ENCODE measurements at places on chromosomes 4 and X.

DNA sequence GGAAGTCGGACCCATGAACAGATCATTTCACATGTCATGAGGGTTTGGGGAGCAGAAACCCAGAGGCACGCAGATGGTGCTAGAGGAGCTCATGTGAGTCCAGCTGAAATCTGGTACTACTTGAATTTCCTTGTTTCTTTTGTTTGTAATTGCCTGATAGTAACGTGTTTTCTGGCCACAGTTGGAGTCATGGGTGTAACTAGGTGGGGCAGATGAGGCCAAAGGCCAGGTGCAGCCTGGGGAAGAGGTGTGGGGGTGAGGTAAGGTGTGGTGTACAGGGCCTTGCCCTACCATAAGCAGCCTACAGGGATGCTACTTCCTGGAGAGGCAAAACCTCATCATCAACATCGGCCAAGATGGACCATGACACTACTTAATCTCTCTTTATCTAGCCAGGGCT, 271.4 kb downstream of the PTTG2 start:
- DNase-seq: no peak

DNA sequence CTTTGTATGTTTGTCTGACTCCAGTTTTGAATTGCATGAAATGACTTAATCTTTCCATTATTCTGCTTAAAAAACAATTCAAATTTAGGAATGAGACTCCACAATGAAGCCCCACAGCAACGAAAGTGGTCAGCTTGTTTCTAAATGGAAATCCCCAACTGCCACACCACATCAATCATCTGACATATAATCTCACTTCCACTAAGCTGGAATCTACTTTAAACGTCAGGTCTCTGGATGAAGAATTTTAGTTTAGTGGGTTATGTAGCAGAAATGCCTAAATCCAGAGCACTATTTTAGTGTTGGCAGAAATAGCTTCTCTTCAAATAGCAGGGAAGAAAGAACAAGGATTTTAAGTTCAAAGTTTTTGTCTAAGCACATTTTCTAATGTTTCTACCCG, 1.7 kb upstream of the BMP2K start:
- no peak for DNase-seq

DNA sequence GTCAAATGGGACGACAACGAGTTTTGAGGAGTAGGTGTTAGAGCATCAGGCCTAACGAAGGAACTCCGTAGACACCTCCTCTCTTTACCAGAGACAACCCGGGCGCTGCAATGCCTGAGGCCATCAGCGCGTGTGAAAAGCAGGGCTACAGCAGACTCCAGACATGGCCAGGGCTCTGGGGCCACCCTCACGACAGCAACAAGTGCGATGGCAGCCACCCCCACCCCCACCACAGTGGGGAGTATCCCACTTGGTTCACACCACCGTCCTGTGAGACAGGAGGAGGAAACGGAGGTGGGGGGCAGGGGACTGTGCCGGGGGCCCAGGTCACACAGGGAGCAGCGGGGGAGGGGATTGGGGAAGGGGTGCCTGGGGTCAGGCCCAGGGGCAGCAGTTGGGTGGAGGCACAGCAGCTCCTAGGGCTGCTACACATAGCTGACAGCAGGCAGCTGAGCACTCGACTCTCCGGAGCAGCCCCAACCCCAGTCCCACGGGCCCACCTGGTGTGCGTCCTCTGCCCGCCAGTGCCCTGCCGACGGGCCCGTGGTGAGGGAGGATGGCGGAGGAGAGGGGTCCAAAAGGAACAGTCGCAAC, 8.5 kb downstream of the LRPAP1 start:
- no peak for DNase-seq

DNA sequence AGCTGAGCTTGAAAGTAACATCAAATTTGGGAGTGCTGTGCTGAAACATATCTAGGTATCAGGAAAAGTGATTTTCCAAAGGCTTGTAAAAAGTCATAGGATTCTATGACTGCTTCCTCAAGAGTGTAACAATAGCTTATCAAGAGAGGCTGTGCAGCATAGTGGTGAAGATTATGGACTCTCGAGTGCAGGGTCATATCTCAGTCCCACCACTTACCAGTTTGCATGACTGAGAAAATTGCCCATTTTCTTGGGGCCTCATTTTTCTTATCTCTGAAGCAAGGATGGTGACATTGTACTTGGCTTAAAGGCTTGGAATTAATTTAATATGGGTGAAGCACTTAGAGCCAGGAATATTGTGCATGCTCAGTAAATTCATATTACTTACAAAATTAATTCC, 57.2 kb downstream of the AFF1 start:
- no peak for DNase-seq

DNA sequence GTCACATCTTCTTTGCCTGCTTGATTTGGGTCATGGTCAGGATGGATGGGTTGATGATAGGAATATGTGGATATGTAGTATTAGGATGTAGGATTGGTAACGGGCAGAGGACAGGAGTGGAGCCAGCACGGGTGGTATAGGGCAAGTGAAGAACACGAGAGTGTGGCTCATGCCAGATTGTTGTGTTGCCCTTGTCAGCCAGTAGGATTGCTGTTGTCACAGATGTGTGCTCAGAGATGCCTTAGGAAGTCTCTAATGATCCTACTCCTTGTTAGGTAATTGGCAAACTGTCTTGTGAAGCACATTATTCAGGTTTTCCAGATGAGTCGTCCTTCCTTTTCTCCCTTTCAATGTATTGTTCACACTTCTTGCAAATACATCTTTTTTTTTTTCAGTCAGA, 5.5 kb downstream of the ATP10D start:
- DNase-seq: no peak

DNA sequence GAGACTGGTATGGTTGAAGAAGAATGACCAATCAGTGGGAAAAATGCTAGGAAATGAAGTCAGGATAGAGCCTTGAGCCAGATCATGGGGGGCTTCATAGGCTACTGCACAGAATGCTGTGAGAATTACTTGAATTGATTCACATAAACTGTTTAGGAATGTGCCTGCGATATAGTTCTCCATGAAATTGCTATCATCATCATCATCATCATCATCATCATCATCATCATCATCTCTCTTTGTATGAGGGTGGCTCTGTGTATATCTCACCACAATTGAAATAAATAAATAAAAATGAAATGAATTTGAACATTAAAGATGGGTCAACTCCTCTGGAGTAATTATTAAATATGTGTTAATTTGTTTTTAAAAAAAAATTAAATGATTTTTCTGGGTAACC, 148.6 kb upstream of the LEF1 start:
- no peak for DNase-seq

- DNase-seq: no peak
Measured at GRCh38 chr4:85452058-85452731, 22.8 kb upstream of the ARHGAP24 start.

DNA sequence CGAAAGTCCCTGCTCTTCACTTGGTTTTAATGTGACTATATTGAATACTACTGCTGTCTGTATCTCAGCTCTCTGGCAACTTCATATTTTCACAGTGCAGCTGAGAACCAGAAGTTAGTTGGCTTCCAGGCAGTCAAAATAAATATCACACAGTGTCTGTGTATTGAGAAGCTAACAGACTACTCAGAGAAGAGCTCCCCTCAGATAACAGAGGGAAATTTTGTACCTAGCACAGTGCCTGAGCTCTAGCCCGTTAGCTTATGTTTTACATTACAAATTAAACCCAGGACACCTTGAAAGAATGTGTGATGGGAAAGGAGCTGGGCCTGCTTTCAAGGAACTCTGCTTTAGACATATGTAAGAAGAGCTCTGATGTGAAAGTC, 22.7 kb downstream of the JADE1 start:
- DNase-seq: no peak

- DNase-seq: no peak
Measured at GRCh38 chr4:86500527-86500926, 93.6 kb upstream of the PTPN13 start.

- DNase-seq: no peak
Measured at GRCh38 chr4:169922632-169923276, 103.4 kb downstream of the MFAP3L start.

- no peak for DNase-seq
Measured at GRCh38 chr4:171639540-171639939, 173.7 kb upstream of the GALNTL6 start.

- no peak for DNase-seq
Measured at GRCh38 chrX:72130762-72131250, 909 bp downstream of the RTL5 start.

DNA sequence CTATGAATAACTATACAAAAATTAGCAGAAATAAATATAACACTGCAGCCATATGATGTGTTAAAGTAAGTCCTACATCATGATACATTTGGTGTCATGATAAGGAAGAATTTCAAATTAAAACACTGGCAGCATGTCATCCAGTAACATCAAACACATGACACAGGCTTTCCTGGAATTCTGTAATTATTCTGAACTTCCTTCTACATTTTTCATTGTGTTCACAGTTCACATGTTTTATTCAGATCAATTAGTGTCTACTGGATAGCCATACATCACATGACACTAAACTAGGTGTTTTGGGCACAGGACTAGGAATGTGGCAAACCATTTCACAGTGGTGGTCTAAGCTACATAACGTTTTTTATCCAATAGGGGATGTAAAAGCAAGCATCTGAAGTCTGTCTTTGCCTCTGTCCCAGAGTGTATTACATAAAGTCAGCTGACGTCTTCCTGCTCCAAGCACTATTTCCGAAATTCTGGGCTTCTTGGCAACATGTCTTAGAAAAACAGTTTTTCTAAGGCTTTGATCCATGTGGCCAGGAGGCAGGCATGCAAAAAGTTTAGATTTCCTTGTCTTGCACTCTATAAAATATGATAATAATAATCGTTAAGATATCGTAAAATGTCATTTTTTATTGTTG, 707.9 kb downstream of the CENPC start:
- no peak for DNase-seq

DNA sequence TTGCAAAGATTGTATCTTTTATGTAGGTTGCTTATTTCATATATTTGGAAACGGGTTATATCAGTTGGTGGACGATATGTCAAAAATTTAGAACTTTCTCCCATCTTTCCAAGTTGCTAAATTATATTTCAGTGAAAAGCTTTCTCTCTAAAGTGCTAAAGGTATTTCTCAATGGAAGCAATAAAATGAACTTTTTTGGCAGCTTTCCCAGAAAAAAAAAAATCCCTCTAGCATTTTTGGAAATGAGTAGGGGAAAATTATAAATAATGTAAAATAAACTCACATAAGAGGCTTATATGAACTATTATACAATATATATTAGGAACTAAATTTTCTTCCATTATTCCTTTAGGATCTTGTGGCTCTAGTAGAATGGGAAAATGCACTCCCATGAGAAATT, 152.2 kb downstream of the GRID2 start:
- no peak for DNase-seq

- DNase-seq: no peak
Measured at GRCh38 chr4:151092488-151092887, 6.9 kb upstream of the RPS3A start.

DNA sequence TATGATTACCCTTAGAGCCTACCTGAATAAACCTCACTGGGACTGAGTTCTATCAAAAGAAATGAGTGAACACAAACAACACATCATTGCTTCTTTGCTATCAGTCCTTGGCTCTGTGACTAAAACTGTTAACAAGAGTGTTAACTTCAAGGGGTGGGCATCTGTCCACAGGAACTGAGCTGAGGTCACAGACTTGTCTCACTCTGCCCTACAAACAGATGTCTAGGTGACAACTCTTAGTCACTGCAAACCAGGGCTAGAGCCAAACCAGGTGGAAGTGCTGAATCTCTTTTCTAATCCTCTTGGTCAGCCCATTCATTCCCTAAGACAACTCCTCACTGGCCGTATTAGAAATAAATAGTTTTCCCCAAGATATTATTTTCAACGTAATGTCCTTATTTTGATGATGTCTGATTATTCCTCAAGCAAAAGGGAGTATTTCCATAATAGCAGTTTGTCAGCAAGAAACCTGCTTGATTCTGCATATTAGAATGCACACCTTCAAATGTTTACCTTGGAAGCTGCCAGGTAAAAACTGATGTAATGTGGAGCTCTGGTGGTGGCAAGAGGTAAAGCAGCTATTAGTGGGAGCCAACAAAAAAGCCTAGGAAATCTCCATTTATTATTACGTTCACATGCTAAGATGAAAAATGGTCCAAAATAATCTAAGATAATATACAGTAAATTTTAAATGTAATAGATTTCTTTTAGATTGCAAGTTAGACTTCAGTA, 4.0 kb downstream of the COL25A1 start:
- no peak for DNase-seq

DNA sequence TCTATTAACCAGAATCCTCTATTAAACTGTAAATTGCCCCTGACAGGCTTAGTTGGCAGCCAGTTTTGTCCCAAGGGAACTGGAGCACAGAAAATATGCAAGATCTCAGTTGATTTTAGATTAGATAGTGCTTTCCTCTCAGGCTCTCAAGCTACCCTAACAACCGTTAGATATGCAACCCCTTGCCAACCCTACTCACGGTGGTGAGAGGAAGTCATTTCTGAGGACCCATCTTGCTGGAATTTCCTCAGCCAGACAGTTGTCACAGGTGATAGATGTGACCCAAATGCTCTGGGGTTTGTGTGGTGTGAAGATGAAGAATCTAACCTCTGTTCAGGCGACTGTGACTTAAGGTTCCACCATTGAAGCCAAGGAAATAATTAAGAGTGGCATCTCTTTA, 447.1 kb downstream of the MID1IP1 start:
- DNase-seq: no peak

- no peak for DNase-seq
Measured at GRCh38 chr4:18691431-18692200, 670.1 kb upstream of the LCORL start.

GRCh38 chr4:8433136-8433535, 7.4 kb downstream of the ACOX3 start:
- no peak for DNase-seq

- DNase-seq: no peak
Measured at GRCh38 chr4:102218656-102219055, 126.6 kb downstream of the SLC39A8 start.

GRCh38 chr4:110615353-110616237, 7.3 kb downstream of the PITX2 start:
- DNase-seq: no peak

- DNase-seq: no peak
Measured at GRCh38 chrX:9316096-9316495, 148.8 kb upstream of the TBL1X start.

DNA sequence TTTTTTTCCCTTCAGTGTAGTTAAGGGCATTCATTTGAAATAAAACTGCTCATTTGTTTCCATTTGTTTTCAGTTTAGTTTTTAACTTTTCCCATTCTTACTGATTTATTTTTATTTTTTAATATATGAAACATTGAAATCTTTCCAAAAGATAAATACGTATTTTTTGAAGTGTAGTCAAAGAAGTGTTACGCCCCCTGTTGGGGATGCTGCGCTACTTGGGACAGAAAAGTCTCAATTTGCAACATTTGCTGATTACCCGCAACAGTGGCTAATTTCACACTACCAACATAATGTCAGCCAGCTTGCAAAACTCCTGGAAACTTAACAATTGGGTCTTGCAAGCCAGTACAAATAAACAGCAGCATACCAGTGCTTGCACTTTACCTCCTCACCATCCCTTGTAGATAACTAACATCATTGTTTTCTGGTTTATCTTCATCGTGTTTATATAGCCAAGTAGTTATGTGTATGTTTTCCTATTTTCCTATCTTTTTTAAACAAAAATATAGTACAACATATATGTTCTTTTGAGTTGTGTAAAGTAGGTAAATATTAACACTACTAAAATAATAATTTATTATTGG, 158.6 kb downstream of the STPG2 start:
- DNase-seq: no peak

- no peak for DNase-seq
Measured at GRCh38 chr4:21512353-21512752, 436.2 kb downstream of the KCNIP4 start.

GRCh38 chrX:23493941-23494374, 159.3 kb downstream of the PTCHD1 start:
- no peak for DNase-seq

Data from stimulated activated CD8-positive, alpha-beta memory T cell treated with anti-CD3 and anti-CD28 coated beads, Interleukin-15, amount 100 ng/mL, for 24 hours (primary cell).